Mammary epithelial cell (primary cell): ENCODE measurements at places on chromosomes 12 and 14. TPM values are rescaled to one million over a fixed set of nuclear protein-coding genes. Genes with fewer than 3 reads are reported as not detected.

The APOLD1 gene
- 2.7 TPM for total RNA-seq

The DAO gene
- not detected for total RNA-seq

The LMO3 gene
- total RNA-seq, result not detected

The RECQL gene
- 55.3 TPM for total RNA-seq

The KCNMB4 gene
- 1.0 TPM for total RNA-seq

The PXMP2 gene
- 11.3 TPM for total RNA-seq

The C12orf42 gene
- not detected in 2 replicates for total RNA-seq

The STAC3 gene
- total RNA-seq, result 0.50 TPM

The AQP6 gene
- not detected for total RNA-seq

The SMIM41 gene
- not detected in 2 replicates for total RNA-seq

The PIWIL1 gene
- not detected in 2 replicates for total RNA-seq

The NANOG gene
- total RNA-seq, result 0.24 TPM in 1 of 2 replicates, not detected in the other

The CD163L1 gene
- total RNA-seq, result 2.0 TPM

The RERG gene
- 0.17 TPM for total RNA-seq

The TAS2R46 gene
- total RNA-seq, result 0.68 and 0.96 TPM in 2 replicates

The HOXC5 gene
- total RNA-seq, result 1.2 and 1.4 TPM in 2 replicates

The KRT73 gene
- not detected for total RNA-seq

The ACSS3 gene
- total RNA-seq, result 13.8 TPM

The DLGAP5 gene
- 0.50 TPM for total RNA-seq

The NRL gene
- 1.5 TPM for total RNA-seq

The PRB2 gene
- not detected for total RNA-seq

The MFAP5 gene
- 0.99 and 2.4 TPM in 2 replicates for total RNA-seq

The PRIMA1 gene
- total RNA-seq, result 0.31 TPM in 1 of 2 replicates, not detected in the other

The DNAI7 gene
- not detected in 2 replicates for total RNA-seq

The KRT74 gene
- total RNA-seq, result not detected in 2 replicates

The NR1H4 gene
- total RNA-seq, result not detected in 2 replicates

The GPR132 gene
- 0.24 TPM in 1 of 2 replicates, not detected in the other for total RNA-seq
